ENCODE measurements at places on chromosomes 13 and 19.

DNA sequence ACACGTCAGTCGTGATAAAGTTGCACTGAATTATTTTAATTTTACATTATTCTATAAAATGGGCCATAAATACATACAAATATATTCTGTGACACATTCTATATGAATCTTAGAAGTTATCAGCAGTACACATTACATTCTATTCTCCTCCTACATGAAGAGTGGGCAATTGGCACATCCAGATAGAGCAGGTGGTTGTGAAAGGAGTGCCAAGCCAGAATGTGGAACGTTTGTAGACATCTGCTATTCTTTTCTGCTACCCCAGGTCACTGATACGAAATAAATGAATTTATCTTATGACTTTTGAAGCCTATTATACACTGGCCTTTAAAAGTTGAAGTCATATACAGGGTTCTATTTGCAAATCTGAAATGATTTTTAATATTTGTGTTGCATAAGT is 373.2 kb downstream of the PCDH17 start:
- no peak for DNase-seq

GRCh38 chr19:661427-662196 is 1.4 kb downstream of the RNF126 start:
- DNase-seq: peak; percentile 63

DNA sequence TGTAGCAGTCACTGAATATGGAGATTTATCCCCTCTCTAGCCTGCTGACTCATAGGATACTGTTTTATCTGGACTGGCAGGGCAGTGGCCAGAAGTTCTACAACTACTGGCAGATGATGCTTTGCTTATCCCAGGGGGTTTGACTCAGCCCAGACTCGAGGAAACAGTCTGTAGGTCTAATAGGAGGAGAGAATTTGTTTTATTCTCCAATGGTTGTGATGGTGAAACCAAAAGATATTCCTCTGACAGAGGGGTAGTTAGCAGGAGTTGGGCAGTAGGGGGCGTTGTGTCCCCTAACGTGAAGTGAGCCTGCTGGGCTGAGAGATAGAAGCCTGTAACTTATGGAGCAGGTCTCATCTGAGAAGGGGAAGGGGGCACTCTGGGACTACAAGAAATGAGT is 74.9 kb downstream of the WTIP start:
- peak; percentile 6 for DNase-seq

DNA sequence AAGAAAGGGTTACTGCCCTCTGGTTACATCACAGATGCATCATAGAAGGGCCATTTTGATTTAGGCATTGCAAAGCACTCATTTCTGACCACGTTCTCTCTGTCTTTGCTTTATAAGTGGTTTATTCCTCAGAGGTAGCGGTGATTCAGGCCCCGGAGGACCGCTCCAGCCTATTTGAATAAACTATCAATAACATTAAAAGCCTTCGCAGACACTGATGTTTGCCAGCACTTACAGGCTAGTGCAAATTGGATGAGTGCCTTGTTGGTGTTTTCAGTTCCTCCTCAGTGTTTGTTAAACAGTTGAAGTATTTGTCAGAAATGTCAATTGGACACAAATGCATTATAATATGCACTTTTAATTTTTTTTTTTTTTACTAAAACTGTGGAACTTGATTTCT is 120.2 kb downstream of the RXFP2 start:
- DNase-seq: no peak

DNA sequence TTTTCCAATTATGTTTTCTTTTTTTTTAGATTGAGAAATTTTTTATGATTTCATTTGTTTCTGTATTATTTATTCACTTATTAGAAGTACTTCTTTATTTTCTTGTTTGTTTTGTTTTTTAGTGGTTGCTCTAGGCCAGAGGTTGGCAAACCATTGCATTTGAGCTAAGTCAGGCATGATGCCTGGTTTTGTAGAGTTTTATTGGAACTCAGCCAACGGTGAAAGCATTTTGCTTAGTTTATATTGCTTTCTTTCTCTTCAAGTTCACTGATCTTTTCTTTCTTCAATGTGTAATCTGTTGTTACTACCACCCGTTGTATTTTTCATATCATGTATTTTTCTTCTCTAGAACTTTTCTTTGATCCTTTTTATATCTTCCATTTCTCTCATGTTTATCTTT is 19.7 kb downstream of the ZNF567 start:
- no peak for DNase-seq

GRCh38 chr19:3179739-3180293 is 1.2 kb downstream of the S1PR4 start:
- no peak for DNase-seq
